NCI-H1105 treated with DMSO at 0.1 percent for 48 hours (cell line): ENCODE measurements at places on chromosomes 13 and 19.

DNA sequence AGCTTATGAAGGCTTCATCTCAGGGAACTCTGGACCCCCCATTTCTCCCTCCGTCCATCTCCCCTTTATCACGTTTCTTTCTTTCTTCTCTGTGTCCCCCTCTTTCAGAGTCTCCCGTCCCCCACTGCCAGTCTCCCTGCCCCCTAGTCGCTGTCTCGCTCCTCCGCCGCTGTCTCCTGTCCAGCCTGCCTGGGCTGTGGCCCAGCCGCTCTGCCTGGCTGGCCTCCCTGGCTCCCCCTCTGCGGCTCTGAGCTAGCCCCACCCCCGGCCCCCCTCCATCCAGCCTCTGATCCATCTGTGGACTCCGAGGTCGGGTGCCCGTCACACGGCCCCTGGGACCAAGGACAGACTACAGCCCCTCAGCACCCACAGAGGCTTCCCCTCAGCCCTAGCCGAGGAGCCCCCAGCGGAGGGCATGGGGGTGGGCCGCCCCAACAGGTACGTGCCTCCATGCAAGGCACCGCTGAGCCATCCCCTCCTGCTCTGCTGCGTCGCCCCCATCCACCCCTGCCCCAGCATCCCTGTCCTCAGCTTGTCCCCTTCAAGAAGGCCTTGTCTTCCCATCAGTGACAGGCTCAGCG lies 1.1 kb upstream of the KCNJ14 start:
- no peak for DNase-seq

DNA sequence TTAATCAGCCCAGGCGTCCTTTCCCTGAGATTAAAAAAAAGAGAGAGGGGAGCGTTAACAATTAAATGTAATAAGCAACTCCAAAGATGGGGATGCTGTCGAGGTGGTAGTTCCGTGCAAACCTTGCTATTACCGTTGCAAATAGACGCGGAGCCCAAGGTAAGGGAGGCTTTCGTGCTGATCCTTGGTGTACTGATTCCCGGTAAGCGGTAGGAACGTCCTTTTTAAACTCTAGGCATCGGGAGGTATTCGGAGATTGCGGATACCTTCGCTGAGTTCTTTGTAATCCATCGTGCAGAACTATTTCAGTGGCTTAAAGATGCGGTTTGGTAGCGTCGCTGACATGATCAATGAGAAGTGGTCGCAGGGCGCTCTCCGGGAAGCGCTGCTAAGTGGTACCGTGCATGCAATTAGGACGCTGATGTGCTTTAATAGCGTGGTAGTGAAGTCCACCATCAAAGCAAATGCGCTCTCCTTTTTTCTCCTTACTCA lies 3.1 kb downstream of the SLITRK5 start:
- peak; percentile 33 for DNase-seq

DNA sequence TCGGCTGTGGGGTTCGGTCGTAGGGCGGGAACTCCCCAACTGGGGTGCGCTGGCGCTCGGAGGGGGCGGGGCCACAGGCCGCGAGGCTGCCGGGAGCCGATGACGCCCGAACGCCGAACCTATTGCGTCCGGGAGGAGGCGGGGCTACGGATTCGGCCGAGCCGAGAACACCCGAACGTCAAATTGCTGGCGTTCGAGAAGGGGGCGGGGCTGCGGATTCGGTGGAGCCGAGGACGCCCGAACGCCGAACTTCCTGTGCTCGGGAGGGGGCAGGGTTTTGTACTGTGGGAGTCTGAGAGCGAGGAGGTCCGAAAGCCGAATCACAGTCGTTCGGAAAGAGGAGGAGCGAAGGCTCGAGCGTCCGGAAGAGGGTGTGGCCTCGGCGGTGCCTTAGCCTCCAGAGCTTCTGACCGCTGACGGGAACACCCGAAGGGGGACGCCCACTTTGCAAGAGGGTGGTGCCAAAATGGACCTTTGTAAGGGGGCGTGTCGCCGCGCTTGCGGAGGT lies 551 bp upstream of the TSEN34 start:
- peak; percentile 99 for DNase-seq

- DNase-seq = no peak
Measured at GRCh38 chr19:16883522-16883921, 5.3 kb upstream of the F2RL3 start.

- no peak for DNase-seq
Measured at GRCh38 chr19:53389978-53390377, 5.0 kb upstream of the ZNF765 start.

DNA sequence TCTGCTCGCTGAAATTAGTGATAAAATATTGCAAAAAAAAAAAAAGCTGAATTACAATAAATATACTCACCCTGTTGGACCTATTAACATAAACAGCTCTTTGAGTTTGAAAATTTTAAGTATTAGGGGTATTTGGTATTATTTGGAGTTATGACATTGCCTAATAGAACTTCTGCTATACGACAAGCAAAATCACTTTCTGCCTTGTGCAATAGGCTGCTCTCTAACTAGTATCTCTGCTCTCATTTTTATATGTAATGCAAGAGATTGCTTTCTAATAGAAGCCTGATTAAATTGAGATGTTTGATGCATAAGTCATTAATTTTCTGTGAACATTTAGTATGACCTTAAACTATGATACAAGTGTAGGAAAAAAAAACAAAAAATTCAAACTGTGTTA lies 5.3 kb downstream of the RGS9BP start:
- DNase-seq = no peak

DNA sequence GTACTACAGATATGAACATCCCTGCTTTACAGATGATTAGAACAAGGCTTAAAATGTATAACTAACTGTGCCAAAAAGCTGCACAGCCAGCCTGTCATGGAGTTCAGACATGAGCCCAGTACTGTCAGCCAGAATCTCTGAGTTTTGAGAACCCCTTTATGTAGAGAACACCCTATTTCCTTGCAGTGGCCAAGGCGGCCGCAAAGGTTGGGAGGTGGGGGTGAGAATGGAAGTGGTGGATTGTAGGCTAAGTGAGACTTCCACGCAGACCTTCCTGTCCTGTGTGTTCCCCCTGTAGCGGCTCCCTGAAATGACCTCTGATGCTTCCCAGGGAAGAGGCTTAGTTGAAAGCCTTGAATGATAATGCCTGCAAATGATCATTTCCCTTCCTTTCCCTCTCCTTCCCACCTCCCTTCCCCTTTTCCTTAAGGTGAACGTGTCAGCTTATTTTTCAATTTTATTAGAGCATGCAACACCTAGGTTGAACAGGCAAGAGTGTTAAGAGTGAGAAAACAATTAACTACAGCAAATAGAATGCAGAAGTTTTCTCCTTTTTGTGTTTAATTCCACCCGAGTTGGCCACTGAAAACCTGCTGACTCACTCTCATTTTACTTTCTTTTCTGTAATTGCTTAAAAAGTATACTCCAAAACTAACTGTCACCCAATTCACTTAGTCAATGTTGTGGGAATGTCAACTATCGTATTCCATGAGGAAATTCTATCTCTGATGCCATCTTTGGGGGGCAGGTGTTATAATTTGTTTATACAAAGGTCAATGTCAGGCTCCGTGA lies 167.0 kb upstream of the EDNRB start:
- no peak for DNase-seq

DNA sequence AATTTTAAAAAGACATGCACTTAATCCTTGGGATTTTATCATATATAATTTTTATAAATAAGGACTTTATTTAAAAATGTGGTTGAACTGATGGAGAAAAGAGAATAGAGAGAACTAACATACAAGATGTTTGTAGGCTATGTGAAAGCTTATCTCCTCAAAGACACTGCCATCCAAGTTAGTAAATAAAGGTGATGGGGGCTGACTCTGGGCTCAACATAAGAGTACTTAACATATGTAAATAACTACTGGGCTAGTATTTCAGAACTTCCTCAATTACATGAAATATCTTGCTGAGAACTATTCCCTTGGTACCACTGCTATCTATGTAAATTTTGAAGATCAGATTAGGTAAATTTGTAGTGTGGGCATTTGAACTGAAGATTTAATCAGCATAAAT lies 1017.3 kb upstream of the PCDH20 start:
- DNase-seq = no peak

- DNase-seq = no peak
Measured at GRCh38 chr19:33208904-33209849, 15.0 kb downstream of the LRP3 start.

GRCh38 chr19:11530432-11530831 lies 1.5 kb upstream of the ECSIT start:
- peak; percentile 21 for DNase-seq

GRCh38 chr19:12247644-12248222 lies 47.0 kb downstream of the ZNF44 start:
- DNase-seq = no peak

DNA sequence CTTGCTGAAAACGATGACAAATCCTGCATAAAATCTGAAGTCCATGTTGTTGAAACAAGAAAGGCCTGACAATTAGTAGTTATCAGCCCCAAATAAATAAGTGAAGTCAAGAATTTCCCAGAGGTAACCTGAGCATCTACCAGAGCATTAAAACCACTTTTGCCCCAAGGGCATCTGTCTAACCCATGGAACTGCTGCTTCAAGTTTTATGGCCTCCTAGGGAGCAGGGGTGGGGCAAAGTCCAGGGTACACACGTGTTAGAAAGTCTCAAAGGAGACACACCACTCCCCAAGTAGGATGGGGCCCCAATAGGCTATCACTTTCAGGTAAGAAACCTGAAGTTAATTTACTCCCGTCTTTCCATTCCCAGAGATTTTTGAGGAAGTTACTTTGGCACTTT lies 81.1 kb downstream of the CACNA1A start:
- no peak for DNase-seq

GRCh38 chr13:79765331-79765730 lies 284.4 kb downstream of the NDFIP2 start:
- DNase-seq = no peak

DNA sequence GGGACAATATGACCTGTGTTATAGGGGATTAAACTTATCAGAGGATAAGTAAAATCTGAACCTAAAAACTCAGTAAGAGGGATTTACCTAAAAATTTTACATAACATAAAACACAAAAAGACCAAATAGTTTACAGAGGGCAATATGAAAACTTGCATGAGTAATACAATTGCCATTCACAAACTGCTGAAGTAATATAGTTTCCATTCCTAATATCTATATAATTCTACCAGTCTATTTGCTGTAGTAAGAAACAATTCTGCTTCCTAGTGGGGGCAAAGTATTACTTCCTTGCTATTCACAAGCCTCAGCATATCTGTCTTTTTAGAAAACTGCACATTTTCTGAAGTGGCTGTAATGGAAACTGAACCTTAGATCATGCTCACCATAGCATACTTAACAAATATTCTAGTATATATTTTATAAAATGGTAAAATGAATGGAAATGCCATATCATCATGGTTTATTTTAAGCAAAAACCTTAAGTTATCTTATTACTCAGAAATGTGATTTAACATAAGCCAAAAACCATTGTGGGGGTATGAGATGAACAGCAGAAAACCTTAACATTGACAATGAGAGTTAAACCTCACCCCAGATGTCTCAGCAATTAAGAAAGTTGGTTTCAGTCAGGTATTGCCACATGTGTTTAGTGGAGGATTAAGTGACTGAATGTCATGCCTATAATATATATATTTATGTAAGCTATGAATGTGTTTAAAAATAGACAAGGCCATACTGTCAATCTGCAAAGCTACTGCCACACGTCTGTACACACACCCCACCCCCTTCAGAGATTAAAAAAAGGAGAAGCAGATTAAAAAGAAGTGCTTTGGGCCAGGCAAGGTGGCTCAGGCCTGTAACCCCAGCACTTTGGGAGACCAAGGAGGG lies 136.8 kb downstream of the MIPEP start:
- no peak for DNase-seq

DNA sequence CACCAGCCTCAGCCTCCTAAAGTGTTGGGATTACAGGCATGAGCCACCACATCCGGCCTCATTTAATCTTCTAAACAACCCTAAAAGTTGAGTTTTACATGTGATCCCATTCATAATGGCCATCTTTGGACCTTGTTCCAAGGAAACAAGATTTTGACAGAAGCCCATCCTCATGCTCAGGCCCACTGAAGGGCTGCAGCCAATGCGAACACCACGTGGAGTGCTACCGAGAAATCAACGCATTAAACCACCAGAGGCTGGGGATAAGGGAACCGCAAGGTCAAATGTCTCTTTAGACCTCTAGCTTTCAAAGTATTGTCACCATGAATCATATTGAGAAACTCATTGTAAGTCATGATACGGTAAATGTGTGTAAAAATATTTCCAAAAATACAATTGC lies 49.4 kb upstream of the DOCK9 start:
- no peak for DNase-seq

GRCh38 chr19:17114414-17114831 lies 38.8 kb downstream of the MYO9B start:
- DNase-seq = no peak

- DNase-seq = no peak
Measured at GRCh38 chr13:111468037-111468959, 147.9 kb downstream of the TEX29 start.

DNA sequence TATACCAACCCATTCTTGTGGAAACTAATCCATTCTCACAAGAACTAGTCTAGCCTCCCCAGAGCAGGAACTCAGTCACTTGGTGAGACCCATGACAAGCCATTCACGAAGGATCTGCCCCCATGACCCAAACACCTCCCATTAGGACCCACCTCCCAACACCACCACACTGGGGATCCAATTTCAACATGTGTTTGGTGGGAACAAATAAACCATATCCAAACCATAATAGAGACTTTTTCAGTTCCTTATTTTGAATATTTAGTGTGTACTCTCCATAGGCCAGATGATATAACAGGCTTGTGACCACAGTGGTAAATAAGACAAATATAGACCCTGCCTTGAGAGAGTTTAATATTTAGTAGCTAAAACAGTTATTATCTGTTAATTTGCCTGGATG lies 227.5 kb upstream of the SERP2 start:
- no peak for DNase-seq

DNA sequence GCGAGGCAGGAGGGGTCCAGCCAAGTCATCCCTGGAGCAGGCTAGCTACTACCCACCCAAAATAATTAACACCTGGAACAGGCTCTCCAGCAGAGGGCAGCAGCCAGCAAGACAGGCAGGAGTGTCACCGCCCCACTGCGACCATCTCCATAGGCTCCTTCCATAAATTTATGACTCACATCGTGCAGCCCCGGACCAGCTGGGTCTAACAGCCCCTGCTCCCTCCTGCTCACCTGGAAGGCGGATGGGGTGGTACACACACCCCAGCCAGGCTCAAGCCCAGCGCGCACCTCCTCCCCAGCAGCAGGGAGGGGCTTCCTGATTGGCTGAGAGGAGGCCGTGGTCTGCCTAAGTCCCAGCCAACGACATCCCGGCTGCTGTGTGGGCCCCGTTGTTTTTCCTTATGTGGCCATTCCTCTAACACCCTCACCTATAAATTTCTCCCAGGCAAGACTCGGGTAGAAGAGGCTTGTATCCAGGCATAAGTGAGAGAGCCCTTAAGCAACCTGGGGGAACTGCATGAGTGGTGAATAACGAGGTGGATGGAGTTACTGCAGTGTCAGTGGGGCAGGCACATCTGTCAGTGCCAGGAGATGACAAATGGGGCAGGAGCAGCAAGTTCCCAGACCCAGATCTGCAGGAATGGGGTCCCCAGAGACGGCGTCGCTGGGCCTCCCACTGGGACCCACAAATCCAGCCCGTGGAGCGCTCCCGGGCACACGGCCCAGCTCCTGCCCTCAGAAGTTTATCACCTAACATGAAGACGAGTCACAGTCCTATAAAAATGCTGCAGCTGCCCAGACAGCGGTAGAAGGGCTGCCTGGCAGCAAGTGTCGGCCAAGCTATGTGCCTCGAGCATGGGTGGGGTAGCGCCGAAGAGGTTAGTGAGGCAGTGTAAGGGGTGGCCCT lies 43.1 kb downstream of the CEBPG start:
- peak; percentile 83 for DNase-seq
